ENCODE measurements at places on chromosomes 5 and 9.

DNA sequence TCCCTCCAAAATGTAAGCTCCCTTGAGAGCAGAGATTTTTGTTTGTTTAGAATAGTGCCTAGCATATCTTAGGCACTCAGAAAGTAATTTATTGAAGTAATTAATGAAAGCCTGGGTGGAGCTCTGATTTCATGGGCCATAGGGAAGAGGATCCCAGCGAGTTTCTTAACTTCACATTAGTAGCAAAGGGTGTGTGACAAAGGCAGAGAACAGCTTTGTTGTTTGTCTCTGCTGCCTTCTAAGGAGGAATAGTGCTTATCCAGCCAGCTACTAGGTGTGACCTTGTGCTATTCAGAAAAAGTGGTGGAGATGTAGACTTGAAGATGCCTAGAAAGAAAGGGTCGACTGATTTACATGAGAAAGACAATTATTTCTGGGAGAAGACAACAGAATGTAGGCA lies 149.0 kb downstream of the CD180 start:
- no peak for DNase-seq

- DNase-seq: no peak
Measured at GRCh38 chr9:109906766-109907382, 126.9 kb downstream of the PALM2AKAP2 start.

DNA sequence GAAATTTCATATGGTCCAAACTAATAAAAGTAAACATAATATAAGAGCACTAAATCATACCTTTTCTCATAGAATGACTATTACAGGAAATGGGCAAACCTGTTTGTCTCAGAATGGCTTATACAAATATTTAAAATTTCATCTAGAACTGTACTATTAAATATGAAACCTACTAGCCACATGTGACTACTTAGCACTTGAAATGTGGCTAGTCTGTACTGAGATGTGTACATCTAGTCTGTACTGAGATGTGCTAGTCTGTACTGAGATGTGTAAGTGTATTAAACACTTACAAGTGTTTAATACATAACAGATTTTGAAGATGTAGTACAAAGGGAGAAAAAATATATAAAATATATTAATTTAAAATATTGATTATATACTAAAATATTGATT lies 22.4 kb downstream of the ABITRAM start:
- DNase-seq: no peak

- DNase-seq: no peak
Measured at GRCh38 chr9:125397736-125398135, 136.1 kb downstream of the GAPVD1 start.

GRCh38 chr5:142758062-142758795 lies 11.9 kb upstream of the ARHGAP26 start:
- peak; percentile 9 for DNase-seq

GRCh38 chr5:35685161-35685560 lies 67.5 kb downstream of the SPEF2 start:
- no peak for DNase-seq

GRCh38 chr9:98925956-98926355 lies 17.8 kb upstream of the COL15A1 start:
- DNase-seq: no peak

- peak; percentile 18 for DNase-seq
Measured at GRCh38 chr9:129568560-129569501, 52.1 kb downstream of the C9orf50 start.

DNA sequence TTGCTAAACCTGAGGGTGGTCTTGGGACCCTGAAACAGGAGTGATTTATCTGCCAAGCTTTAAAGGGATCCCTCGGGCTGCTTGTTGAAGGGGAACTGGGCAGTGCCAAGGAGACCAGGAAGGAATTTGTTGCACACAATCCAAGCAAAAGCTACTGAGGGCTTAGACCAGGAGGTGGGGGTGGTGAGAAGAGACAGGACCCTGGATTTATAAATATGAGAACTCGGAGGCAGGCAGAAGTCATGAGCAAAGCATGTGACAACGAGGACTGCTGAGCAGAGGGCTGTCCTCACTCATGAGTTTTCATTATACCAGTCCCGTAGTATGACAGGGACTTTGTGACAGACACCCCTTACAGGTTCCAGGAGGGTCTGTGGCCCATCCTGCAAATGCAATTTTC lies 237.3 kb downstream of the DRD1 start:
- no peak for DNase-seq

- DNase-seq: peak; percentile 77
Measured at GRCh38 chr5:157193699-157194424, 13.2 kb downstream of the ITK start.

DNA sequence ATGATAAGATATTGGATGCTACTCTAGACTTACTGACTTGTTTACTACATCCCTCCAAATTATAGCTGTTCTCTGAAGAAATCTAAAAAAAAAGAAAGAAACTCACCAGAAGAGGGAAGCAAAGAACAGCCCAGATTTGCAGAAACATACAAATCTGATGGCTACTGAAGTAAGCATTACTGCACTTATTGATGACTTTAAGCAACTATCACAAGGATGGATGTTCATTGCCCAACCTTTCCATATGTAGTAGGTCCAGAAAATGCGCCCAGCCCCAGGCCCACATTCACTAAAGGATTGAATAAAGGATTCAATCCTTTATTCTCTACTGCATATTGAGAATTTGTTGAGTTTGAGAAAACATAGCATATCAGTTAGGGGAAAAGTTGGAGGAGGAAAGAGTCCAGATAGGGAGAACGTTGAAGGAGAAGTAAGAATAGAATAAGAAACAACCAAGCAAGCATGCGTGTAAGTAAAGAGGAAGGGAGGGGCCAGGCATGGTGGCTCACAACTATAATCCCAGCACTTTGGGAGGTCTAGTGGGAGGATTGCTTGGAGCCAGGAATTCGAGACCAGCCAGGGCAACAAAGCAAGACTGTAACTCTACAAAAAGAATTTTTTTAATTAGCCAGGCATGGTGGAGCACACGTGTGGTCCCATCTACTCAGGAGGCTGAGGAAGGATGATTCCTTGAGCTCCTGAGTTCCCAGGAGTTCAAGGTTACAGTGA lies 33.8 kb upstream of the DTWD2 start:
- DNase-seq: peak; percentile 41

GRCh38 chr5:149940077-149940574 lies 4.5 kb downstream of the PDE6A start:
- DNase-seq: no peak

- DNase-seq: no peak
Measured at GRCh38 chr9:99561509-99561917, 260.2 kb upstream of the NR4A3 start.

DNA sequence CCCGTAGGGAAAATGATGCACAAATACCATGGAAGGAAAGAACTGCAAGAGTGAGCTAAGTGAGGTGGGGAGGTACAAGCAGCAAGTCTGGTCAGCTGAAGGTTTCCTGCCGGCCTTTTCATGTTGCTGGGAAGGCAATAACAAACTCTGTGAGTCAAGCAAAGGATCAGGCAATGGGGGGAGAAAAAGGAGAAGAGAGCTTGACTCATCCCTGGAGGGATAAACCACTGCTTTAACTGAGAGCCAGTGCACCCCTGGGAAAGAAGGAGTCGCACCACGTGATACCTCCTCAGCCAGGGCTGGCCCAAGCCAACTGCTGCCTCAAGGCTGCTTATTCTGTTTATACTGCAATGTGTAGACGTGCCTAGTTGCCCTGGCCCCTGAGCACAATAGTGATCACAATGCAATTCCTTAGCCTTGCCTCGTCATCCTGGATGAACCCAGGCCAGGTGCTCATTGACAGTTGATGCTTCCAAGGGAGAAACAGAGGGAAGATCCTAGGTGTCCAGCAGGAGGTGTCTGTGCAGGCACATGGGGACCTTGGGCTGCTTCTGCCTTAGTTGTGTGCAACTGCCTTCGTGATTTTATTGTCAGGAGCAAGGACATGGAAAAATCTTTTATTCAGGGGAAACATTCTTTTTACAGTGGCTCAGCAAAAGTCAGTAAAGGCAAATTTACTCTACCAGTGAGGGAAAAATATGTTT lies 203.0 kb upstream of the TUT7 start:
- DNase-seq: no peak

GRCh38 chr9:135512904-135513303 lies 8.3 kb upstream of the LCN1 start:
- DNase-seq: no peak

DNA sequence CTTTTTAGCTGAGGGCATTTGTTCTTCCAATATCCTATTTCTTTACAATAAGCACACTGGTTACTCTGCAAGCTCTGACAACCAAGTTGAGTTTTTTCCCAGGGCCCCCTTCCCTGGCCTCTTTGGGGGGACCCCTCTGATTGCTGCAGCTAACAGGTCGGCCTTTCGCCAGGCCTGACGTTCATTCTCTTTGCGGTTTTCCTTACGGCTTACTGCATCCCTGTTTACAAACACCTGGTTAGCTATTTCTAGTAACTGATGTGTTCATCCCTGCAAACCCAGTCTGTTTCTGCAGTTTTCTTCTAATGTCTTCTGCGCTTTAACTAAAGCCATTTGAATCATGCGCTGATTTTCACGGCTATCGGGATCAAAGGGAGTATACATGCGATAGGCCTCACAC lies 37.5 kb upstream of the PPP1R26 start:
- no peak for DNase-seq

Measured in CD4-positive, alpha-beta T cell treated with Interleukin-21 for 1 hour (primary cell).